ENCODE measurements at places on chromosomes 3 and 15.

DNA sequence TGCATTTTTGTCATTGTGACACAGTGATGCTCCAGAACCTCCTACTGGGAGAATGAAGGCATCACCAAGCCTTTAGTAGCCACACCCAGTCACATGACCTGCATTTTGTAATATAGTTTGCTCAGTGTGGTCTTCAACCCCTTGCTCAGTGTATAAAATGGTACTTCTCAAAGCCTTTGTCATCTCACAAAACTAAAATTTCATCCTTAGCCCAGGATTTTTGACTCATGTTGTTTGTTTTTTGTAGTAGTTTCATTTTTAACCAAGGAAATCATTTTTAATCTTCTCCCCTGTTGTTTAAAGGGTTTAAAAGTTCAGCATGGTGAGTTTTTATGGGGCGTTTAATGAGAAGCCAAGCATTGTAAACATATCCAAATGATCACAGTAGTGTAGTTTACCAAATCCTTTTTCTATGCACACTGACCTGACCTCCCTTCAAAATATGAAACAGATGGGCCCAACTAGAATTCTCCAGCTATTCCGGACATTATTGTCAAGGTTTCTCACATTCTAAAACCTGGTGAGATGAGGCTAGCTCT lies 123.5 kb upstream of the IL12A start:
- no peak for DNase-seq

GRCh38 chr15:36449084-36449661 lies 130.3 kb upstream of the CDIN1 start:
- no peak for DNase-seq

- DNase-seq = no peak
These were observed 121.7 kb upstream of the SPRED1 start for GRCh38 chr15:38130740-38131498.

GRCh38 chr15:80068578-80068977 lies 9.1 kb downstream of the ZFAND6 start:
- no peak for DNase-seq

DNA sequence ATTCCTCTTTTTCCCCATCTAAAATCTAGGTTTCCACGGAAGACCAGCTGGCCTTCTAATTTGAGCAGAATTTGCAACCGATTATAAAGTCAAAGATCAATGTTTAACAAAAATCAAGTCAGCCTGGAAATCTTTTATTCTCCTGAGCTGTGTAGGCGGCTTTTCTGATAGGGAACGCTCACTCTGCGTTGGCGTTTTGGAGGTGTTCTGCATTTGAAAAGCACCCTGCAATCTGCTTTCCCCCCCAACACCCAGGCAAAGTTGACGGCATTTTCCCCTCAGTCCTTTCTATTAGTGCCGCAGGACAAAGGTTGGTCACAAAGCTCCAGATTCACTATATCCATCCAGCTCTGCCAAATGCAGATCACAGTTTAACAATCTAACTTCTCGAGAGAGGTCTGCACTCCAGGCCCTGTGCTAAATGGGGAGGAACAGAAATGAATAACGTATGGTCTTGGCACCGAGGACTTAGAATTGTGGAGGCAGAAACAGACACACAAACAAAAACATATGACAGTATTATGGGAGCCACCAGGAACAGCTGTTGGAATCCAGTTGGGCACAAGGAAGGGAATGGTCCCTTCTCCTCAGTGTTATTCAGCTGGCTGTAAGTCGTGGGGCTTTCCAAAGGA lies 50.4 kb upstream of the LARS2 start:
- DNase-seq = no peak
